Globus pallidus (tissue), 1 donor: ENCODE measurements at places on chromosomes 1 and 21.

DNA sequence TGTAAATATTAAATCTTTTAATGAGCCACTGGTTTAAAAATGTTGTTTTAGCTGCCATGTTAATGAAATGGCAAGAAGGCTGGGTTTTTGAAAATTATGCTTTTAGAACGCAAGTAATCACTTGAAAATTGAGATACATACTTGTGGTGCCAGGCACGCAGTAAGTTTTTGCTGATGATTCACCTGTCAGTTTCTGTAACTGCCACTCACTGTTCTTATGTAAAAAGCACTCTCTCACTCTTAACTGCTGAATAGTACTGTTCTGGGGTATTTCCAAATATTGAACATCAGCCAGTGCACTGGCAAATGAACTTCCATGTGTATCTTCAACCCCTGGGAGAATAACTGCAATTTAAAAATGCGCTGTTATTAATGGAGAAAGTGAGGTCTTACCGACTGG, 17.9 kb downstream of the LGALS8 start:
- no peak for DNase-seq

DNA sequence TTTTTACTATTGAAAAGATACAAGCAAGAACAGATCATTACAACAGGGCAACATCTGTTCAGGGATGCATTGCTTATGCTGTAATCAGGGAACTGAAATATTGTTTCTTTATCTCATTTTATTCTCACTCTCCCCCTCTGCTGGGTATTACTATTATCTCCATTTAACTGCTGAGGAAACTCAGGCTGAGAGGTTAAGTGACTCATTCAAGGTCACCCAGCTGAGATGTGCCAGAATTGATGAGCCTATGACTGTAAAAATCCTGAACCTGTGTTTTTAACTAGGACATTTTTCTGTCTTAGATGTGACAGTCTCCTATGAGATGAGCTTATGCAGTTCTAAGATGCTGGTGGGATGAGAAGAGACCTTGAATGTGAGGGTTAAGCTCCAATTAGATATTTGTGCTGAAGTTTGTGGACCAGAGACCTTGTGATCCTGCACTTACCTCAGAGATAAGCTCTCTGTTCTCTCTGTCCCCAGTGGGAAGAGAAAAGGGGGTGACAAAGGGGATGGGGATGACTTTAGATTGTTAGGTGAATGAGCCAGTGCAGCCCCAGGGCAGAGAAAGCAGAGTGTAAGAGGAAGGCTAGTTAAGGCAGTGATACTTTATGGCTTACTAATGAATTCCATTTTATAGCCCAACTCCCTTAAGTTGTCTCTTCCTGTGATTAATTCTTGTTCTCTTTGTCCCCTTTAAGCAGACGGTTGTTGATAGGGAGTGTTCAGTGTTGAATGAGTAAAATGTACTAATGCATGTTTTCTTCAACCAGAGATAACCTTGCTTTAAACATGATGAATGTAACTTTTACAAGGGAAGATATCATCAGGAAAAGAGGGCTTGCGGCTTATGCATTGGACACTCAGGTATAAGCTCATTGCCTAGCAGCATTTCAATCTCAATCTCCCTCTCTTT, 111.4 kb downstream of the HLX start:
- DNase-seq = no peak

- no peak for DNase-seq
Observed at GRCh38 chr1:205343431-205344065, 13.2 kb downstream of the KLHDC8A start.

DNA sequence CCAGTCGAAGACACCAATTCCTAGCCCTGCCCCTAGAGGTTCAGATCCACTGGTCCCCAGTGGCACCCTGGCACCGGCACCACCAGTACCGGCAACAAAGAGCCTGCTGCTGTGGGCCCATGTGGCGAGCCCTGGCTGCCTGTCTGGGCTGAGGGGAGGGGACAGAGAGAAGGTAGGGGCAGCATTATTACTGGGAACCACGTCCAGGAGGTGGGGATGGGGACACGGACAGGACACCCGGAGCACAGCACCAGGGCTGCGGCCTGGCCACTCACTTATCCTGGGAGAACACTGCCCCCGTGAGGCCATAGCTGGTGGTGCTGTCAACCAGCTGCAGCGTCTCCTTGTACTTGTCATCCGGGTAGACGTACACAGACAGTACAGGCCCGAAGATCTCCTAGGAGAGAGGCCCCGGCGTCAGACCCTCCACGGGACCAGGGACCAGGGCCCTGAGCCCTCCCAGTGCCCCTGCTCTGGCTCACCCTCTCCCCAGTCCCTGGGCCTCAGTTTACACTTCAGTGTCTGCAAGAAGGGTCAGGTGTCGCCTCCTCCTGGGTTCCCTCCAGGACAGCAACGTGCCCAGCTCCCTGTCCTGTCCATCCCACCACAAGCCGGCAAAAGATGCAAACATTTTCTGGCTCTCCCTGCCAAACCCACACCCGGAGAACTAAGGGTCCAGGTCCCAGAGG, 15.8 kb upstream of the TAS1R2 start:
- DNase-seq = peak; percentile 80

GRCh38 chr1:54263601-54264226, 63.7 kb downstream of the MRPL37 start:
- DNase-seq = no peak

- peak; percentile 42 for DNase-seq
Observed at GRCh38 chr1:6350416-6351088, 43.0 kb downstream of the ACOT7 start.
